ENCODE measurements at places on chromosomes 4 and X. TPM values are rescaled to one million over a fixed set of nuclear protein-coding genes. Genes with fewer than 3 reads are reported as not detected.

Gene FAT1
- 519 TPM for total RNA-seq

Gene CFAP99
- total RNA-seq: not detected

Gene ATP5ME
- total RNA-seq: 39.3 TPM

Gene COX7B2
- not detected for total RNA-seq

Gene LRAT
- under 0.01 TPM for total RNA-seq

Gene GPRASP3
- 8.1 TPM for total RNA-seq

- peak; percentile 93 for DNase-seq
Measured at GRCh38 chr4:185183622-185184281, 20.0 kb downstream of the CFAP97 start.

DNA sequence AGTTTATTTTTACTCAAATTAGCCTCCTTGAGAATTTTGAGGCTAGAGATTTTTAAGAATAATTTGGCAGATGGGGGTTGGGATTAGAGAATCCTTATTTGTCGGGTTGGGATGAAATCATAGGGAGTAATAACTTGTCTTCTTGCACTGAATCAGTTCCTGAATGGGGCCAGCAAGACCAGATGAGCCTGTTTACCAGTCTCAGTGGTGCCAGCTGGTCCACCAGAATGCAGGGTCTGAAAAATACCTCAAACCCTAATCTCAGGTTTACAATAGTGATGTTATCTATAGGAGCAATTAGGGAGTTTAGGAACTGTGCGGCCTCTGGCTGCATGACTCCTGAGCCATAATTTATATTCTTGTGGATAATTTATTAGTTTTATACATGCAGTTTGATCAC lies 705.9 kb upstream of the AGA start:
- no peak for DNase-seq

- DNase-seq: no peak
Measured at GRCh38 chrX:133189195-133189594, 29.0 kb downstream of the TFDP3 start.

DNA sequence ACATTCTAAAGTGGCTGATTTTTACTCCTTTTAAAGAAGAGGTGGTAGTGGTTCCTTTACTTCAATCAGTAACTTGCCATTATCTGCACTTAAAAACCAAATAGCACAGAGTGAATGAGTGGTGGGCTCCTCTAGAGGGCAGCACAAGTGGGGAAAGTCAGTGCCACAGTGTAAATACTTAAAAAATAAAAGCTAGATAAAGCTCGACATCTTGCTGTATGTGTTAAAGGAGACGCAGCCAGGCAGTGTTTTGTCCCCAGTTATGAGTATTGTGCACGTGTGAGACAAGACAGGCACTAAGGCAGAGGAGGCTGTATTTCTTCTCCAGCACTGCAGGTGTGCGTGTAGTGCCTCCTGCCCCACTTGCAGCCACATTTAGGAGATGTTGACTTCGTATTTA lies 24.6 kb downstream of the NAP1L5 start:
- peak; percentile 48 for DNase-seq

DNA sequence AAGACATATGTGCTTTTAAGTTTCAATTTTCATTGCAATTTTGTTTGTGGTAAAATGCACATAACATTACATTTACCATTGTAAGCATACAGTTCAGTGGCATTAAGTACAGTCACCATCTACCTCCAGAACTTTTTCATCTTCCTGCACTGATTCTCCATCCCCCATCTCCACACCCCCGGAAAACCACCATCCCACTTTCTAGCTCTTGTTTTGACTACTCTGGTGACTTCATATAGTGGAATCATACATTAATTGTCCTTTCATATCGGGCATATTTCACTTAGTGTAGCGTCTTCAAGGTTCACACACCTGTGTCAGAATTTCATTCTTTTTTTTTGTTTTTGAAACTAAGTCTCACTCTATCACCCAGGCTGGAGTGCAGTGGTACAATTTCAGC lies 143.5 kb downstream of the GPR143 start:
- no peak for DNase-seq

- DNase-seq: no peak
Measured at GRCh38 chrX:68550193-68550592, 51.3 kb downstream of the YIPF6 start.

GRCh38 chr4:186886759-186887158 lies 163.1 kb upstream of the FAT1 start:
- no peak for DNase-seq

GRCh38 chr4:168800926-168801325 lies 209.1 kb downstream of the CBR4 start:
- DNase-seq: no peak

DNA sequence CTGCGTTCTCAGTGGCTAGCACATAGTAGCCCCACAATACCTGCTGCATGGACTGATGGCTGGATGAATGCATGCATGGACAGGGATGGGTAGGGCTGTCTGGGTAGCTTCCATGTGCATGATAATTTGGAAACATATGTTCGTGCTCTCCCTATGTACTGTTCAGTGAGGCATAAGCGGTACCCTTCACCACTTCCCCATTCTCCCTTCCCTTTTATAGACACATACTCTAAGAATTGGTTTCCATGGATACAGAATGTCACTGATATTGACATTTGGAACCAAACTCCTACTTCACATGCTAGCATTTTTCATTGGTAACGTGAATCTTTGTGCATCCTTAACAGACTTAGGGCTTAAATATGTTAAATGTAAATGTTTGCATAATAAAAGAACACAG lies 20.4 kb downstream of the USP46 start:
- no peak for DNase-seq

- no peak for DNase-seq
Measured at GRCh38 chr4:133102612-133103409, 46.3 kb upstream of the PCDH10 start.

DNA sequence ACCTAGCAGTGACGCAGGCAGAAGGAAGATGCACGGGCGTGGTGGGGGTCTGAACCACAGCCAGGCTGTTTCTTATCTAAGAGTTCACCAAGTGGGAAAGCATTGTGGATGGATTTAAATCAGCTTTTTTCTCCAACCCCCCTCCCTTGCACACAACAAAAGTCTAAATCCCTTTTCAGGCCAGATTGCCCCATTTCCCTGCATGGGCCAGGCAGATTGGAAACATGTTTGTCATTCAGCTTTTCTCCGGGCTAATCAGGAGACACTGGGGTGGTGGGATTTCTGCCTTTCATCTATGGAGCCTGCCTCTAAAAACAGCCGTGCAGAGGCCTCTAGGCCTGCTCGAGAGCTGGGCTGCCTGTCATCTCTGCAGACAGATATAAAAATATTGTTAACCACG lies 166.3 kb upstream of the LEF1 start:
- no peak for DNase-seq

DNA sequence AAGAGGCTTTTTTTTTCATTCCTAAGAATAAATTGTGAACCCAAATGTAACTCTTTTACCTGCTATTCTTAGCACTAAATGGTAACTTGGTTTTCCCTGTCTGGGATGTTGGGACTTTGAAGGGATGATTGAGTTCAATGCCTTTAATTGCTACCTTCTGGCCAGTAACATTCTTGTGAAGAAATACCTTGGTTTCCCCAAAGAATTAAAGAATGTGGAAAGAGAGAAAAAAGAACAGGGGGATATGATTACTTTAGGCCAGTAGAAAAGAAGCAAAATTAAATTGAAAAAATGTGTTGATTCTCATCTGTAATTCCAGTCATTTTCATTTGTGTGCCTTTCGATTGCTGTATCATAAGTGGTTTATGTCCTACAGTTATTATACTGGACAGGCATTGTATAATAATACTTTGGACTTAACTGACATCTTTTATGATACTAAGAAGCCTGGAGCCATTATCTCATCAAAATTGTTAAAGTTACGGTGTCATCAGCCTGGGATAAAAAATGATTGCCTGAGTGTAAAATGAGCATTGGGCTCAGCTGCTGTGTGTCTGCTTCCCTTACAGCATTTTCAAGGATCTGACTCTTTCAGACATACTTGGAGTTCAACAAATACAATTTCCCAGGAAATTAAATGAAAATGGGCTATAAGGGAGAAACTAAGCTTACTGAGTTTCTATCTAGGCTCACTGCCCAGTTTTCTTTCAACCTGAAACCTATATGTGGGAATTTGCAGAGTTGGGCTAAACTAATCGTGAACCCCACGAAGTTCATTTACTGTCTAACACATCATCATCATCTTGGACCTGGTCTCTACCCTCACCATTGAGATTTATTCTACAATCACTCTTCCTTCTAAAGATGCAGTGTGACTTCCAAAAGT lies 146.3 kb downstream of the SHROOM3 start:
- DNase-seq: no peak

DNA sequence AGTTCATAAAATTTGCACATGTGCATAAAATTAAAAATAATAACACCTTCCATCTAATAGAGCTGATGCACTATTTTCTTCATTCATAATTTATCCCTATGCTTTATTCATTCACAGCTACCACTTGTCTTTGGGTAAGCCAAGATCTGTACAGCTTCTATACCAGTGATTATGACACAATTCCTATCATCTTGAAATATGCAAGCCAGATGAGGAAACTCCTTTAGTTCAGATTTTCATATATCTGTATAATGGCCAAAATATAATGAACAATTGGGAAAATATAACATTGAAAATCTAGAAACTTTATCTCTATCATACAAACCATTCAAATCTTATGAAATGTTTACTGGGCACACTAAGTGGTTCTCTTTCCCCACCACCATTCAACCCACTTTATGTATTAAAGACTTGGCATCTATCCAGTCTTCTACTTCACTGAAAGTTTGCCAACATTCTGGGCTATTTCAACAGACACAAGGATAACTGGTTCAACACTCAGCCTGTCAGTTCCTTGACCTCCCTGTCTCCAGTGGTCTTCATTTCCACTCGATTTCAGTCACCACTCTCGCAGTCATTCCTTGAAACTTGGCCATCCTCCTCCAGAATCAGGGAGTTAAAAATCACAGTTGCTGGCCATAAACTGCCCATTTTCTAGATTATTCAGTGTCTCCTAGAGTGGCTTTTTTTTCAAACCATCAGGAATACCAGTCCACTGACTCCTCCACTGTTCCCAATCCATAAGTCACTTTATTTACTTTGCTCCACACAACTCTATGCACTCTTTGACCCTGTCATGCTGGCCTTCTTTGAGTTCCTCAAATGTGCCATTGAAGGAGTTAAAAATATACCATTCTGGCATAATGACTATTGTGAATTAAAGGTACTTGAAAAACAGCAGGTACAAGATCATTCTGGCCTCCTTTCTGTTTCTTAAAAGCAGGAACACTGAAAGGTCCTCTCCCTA lies 85.5 kb downstream of the CAMK2D start:
- DNase-seq: peak; percentile 23

DNA sequence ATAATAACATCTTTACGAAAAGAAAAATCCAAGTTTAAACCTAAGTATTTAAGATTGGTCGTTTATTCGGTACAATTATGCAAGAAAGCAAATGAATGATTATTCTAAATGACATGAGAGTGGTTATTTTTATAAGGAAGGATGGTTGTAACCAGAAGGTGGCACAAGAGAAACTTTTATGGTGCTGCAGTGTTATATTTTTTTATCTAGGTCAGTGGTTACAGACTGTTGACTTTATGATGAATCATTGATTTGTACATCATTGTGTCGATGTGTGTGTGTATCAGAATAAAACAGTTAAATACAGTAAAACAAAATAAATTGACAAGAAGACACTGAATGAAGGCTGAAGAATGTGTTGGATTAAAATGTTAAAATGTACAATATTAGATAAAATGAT lies 9.8 kb downstream of the DCAF8L2 start:
- peak; percentile 33 for DNase-seq

All from IMR-90 (cell line).